ENCODE measurements at places on chromosomes 5 and 9. TPM values are rescaled to one million over a fixed set of nuclear protein-coding genes. Genes with fewer than 3 reads are reported as not detected.

TAF11L10 gene
- not detected for total RNA-seq

IFNA21 gene
- total RNA-seq = not detected

UBAP2 gene
- 21.8 TPM for total RNA-seq

DDX4 gene
- total RNA-seq = not detected

RNF180 gene
- 21.1 TPM for total RNA-seq

RPP25L gene
- 29.9 TPM for total RNA-seq

PRRX2 gene
- total RNA-seq = 1.1 TPM

CDKN2B gene
- 3.9 TPM for total RNA-seq

DNA sequence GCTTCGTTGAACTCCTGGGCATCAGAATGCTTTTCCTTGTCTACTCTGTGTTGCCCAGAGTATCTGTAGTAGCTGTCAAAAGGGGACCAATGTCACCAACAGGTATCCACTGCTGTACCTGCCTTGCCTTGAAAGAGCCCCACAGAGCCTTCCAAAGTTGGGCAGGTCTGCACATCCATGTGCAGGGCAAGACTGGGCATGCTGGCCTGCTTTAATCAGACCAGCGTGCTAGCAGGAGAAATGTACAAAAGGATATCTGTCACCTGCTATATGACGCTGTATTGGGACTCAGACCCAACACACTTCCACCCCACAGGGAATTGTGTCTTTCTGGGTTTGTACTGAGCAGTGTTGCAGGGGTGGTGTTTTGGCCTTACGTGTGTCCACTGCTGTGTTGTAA, 11.9 kb downstream of the DELE1 start:
- DNase-seq = no peak
- H3K27ac ChIP-seq = no peak overlapping the region
- no peaks in the 10 kb centered on the region for H3K27me3 ChIP-seq
- peaks cover 83% of the 10 kb centered on the region for H3K36me3 ChIP-seq
- no peak overlapping the region for H3K4me3 ChIP-seq

DNA sequence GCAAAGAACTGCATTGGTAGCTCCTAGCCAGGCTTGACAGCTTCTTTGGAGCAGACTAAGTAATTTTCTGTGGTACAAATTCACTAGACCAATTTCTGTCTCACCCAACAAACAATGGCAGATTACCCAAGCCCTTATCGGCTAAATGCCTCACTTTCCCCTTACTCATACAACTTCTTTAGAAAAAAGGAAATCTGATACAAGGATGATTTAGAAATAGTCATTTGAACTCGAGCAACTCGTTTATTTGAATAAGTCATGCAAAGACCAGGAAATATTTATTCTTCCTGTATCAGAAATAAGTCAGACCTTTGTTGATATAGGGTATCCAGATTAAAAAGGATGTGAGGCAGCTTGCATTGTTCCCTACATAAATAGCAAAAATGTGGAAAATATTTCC, 170.4 kb upstream of the CDH6 start:
- no peaks in the 10 kb centered on the region for H3K4me1 ChIP-seq
- H3K36me3 ChIP-seq = no peaks in the 10 kb centered on the region
- no peak overlapping the region for H3K27ac ChIP-seq
- no peaks in the 10 kb centered on the region for H3K27me3 ChIP-seq

- no peaks in the 10 kb centered on the region for H3K4me1 ChIP-seq
- no peaks in the 10 kb centered on the region for H3K27me3 ChIP-seq
- no peak overlapping the region for H3K4me3 ChIP-seq
- H3K36me3 ChIP-seq = no peaks in the 10 kb centered on the region
- no peak for DNase-seq
These were observed 112.1 kb downstream of the SNCAIP start for GRCh38 chr5:122424132-122424531.

DNA sequence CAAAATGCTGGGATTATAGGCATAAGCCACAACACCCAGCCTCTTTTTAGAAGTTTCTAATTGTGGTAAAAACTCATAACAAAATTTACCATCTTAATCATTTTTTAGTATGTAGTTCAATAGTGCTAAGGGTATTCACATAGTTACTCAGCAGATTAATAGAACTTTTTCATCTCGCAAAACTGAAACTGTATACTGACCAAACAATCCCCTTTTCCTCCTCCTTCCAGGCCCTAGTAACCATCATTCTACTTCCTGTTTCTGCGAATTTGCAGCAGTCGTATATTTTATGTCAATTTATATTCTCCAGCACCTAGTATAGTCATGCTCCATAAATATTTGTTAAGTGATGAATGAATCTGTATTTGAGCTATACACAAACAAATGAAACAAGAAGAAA, 86.3 kb upstream of the ERBIN start:
- H3K27me3 ChIP-seq = no peaks in the 10 kb centered on the region
- H3K4me3 ChIP-seq = no peak overlapping the region
- H3K27ac ChIP-seq = no peak overlapping the region
- DNase-seq = no peak

DNA sequence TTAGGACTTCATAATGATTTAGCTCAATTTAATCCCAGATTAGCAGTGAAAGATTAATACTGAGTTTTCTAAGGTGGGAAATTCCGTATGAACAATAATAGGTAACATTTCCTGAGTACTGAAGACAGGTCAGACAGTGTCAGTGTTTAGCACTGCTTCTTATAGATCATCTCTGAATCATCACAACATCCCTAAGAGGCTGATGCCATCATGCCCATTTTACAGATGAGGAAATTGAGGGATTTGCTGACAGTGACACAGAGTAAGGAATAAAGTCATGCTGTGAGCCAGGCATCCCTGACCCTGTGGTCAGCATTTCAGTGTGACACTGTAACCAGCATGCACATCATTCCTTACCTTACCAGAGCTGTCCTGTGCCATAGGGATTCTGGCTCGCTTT, 44.5 kb downstream of the DAPK1 start:
- no peak overlapping the region for H3K4me3 ChIP-seq
- DNase-seq = no peak
- H3K36me3 ChIP-seq = no peaks in the 10 kb centered on the region
- no peaks in the 10 kb centered on the region for H3K4me1 ChIP-seq
- H3K27ac ChIP-seq = no peak overlapping the region
- no peaks in the 10 kb centered on the region for H3K27me3 ChIP-seq

DNA sequence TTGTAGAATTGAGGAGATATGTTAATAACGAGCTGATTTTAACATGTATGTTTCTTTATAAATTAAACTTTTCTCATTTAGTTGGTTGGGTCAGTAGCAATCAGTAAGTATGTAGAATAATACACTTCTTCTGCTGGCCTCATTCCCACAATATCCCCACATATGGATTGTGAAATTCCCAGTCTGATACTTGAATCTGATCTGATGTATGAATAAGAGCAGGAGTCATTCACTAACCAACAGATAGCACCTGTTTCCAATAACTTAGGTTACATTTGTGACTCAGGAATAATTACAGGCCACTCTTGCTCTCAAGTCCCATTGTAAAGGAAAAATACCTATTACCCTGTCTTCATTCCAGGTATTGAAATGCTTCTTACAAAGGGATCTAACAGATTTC, 23.9 kb downstream of the SLC36A1 start:
- no peak overlapping the region for H3K27ac ChIP-seq
- H3K36me3 ChIP-seq = peaks cover 8% of the 10 kb centered on the region
- DNase-seq = no peak
- H3K4me1 ChIP-seq = no peaks in the 10 kb centered on the region
- no peak overlapping the region for H3K4me3 ChIP-seq

DNA sequence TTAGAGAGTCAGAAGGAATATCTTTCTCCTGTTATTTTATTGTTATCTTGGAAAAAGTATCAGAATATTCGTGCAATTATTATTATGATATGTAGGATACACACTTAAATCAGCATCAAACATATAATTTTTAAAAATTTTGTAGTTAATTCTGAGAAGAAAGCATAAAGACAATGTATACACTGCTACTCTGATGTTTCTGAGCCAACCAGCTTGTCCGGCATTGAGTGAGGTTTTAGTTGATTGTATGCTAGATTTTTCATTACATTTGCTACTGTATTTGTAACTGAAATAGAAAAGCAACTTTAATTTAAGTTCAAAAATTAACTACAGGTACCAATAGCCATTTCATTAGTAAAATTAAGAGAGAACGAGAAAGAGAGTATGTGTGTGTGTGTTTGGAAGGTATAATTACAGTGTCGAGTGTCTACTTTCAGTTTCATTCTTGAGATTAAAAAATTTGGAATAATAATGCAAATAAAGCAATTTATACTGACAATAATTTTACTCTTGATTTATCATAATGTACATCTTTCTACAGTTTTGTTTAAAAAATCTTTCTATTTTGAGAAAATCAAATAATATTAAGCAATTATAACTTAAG, 160.4 kb upstream of the CDH12 start:
- H3K36me3 ChIP-seq = no peaks in the 10 kb centered on the region
- no peaks in the 10 kb centered on the region for H3K27me3 ChIP-seq
- no peaks in the 10 kb centered on the region for H3K4me1 ChIP-seq
- no peak for DNase-seq
- H3K4me3 ChIP-seq = no peak overlapping the region

- no peaks in the 10 kb centered on the region for H3K4me1 ChIP-seq
- H3K36me3 ChIP-seq = no peaks in the 10 kb centered on the region
- no peak overlapping the region for H3K27ac ChIP-seq
- DNase-seq = no peak
- no peaks in the 10 kb centered on the region for H3K27me3 ChIP-seq
These were observed 23.9 kb downstream of the LARP1 start for GRCh38 chr5:154779105-154779504.

DNA sequence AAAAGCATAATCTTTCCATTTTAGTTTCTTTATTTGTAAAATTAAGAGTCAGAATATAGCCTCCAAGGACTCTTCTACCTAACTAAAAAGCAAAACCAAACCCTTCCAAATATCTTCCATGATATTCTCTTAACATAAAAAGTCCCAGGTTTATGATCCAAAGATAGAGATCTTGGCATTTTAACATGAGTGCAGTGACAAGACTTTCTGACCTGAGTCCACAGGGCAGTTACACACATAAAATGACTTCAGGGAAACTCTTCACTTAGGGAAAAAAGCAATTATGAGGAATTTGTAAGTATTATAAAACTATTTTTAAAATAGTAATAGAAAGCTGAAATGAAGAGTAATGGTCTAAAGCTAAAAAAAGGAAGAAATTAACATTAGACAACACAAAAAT, 772.6 kb upstream of the DMAC1 start:
- H3K27me3 ChIP-seq = no peaks in the 10 kb centered on the region
- DNase-seq = no peak
- H3K4me3 ChIP-seq = no peak overlapping the region
- no peak overlapping the region for H3K27ac ChIP-seq
- H3K4me1 ChIP-seq = no peaks in the 10 kb centered on the region
- H3K36me3 ChIP-seq = no peaks in the 10 kb centered on the region

- DNase-seq = no peak
- H3K36me3 ChIP-seq = no peaks in the 10 kb centered on the region
- H3K27ac ChIP-seq = no peak overlapping the region
- H3K4me3 ChIP-seq = no peak overlapping the region
These were observed 43.6 kb downstream of the CDO1 start for GRCh38 chr5:115772731-115773475.

GRCh38 chr9:89611425-89611824, 6.6 kb downstream of the GADD45G start:
- H3K4me3 ChIP-seq = no peak overlapping the region
- H3K36me3 ChIP-seq = peaks cover 5% of the 10 kb centered on the region
- no peak overlapping the region for H3K27ac ChIP-seq
- peaks cover 14% of the 10 kb centered on the region for H3K4me1 ChIP-seq

DNA sequence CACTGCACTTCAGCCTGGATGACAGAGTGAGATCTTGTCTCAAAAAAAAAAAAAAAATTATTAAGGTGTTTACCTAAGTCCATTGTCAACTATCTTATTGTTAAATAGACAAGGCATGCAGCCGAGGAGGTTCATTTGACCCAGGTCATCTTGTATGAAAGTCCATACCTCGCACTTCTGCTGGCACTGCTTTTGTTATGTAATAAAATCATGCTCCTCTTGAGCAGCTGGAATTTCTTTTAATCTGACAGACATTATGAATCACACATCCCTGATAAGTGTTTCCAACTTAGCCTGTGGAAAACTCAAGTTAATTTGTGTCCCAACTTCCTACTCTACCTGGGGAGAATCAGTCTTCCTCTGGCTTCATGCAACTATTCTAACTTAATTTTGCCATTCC, 315.6 kb upstream of the KLF4 start:
- no peak for DNase-seq
- no peaks in the 10 kb centered on the region for H3K27me3 ChIP-seq
- no peaks in the 10 kb centered on the region for H3K4me1 ChIP-seq
- H3K36me3 ChIP-seq = no peaks in the 10 kb centered on the region

GRCh38 chr9:97864396-97864795, 11.4 kb downstream of the FOXE1 start:
- no peak for DNase-seq
- H3K4me3 ChIP-seq = no peak overlapping the region
- H3K27me3 ChIP-seq = peaks cover 4% of the 10 kb centered on the region
- no peaks in the 10 kb centered on the region for H3K36me3 ChIP-seq

- no peaks in the 10 kb centered on the region for H3K27me3 ChIP-seq
- peaks cover 9% of the 10 kb centered on the region for H3K4me1 ChIP-seq
- H3K4me3 ChIP-seq = no peak overlapping the region
- DNase-seq = no peak
These were observed 97.1 kb downstream of the NRG2 start for GRCh38 chr5:139946006-139946405.

- no peaks in the 10 kb centered on the region for H3K36me3 ChIP-seq
- no peaks in the 10 kb centered on the region for H3K4me1 ChIP-seq
- DNase-seq = no peak
- H3K27ac ChIP-seq = no peak overlapping the region
- no peaks in the 10 kb centered on the region for H3K27me3 ChIP-seq
- H3K4me3 ChIP-seq = no peak overlapping the region
These were observed 4.7 kb downstream of the AK8 start for GRCh38 chr9:132873403-132873802.

DNA sequence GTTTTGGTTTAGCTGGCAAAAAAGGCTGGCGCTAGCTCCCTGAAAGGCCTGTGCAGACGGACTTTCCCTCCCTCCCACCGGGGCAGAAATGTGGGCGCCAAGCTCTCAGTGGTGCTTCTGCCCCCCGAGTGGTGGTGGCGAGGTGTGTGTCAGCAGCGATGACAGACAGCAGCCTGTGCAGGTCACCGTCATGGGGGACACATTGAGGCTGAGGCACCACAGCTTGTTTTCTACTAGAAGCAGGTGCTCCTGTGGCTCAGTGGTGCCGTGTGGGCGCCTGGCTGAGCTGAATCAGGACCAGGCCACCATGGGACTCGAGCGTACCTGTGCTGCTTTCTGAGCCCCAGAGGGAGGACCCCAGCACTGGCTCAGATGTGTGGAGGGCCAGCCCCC, 6.2 kb downstream of the WNK2 start:
- H3K27me3 ChIP-seq = no peaks in the 10 kb centered on the region
- peak overlapping the region; percentile 92 for H3K27ac ChIP-seq
- H3K4me3 ChIP-seq = no peak overlapping the region
- DNase-seq = no peak

GRCh38 chr5:32098291-32098690, 75.8 kb downstream of the GOLPH3 start:
- peaks cover 53% of the 10 kb centered on the region for H3K36me3 ChIP-seq
- no peaks in the 10 kb centered on the region for H3K27me3 ChIP-seq
- H3K4me1 ChIP-seq = peaks cover 29% of the 10 kb centered on the region
- DNase-seq = no peak

Measured in right atrium auricular region (tissue), 2 donors.